ENCODE measurements at places on chromosomes 2 and 18. TPM values are rescaled to one million over a fixed set of nuclear protein-coding genes. Genes with fewer than 3 reads are reported as not detected.

CABYR gene
- total RNA-seq = 10.6 TPM

CHRND gene
- total RNA-seq = not detected

SERPINB11 gene
- total RNA-seq = not detected

PDE1A gene
- total RNA-seq = 0.26 TPM

ANTXR1 gene
- 0.86 TPM for total RNA-seq

GRCh38 chr2:101328474-101329007 is 20.0 kb upstream of the RNF149 start:
- H3K27ac ChIP-seq = no peak overlapping the region
- no peaks in the 10 kb centered on the region for H3K36me3 ChIP-seq
- H3K4me3 ChIP-seq = no peak overlapping the region
- H3K27me3 ChIP-seq = no peaks in the 10 kb centered on the region

DNA sequence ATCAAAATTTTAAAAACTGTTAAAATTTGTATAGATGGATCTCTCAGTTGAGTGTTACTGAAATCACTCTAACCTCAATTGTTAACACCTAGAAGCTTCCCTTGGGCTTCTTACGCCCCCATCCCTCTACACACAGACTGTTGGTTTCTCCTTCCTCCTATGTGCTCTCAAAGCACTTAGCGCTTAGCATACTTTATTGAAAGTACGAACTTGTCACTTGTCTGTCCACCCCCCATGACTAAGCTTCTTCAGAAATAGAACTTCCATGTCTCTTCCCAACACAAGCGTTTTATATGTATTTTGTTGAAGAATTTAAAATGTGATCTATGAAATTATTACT is 441 bp downstream of the MPHOSPH10 start:
- no peak overlapping the region for H3K4me3 ChIP-seq
- H3K36me3 ChIP-seq = peaks cover 13% of the 10 kb centered on the region
- DNase-seq = no peak
- H3K4me1 ChIP-seq = no peaks in the 10 kb centered on the region
- H3K27me3 ChIP-seq = no peaks in the 10 kb centered on the region

DNA sequence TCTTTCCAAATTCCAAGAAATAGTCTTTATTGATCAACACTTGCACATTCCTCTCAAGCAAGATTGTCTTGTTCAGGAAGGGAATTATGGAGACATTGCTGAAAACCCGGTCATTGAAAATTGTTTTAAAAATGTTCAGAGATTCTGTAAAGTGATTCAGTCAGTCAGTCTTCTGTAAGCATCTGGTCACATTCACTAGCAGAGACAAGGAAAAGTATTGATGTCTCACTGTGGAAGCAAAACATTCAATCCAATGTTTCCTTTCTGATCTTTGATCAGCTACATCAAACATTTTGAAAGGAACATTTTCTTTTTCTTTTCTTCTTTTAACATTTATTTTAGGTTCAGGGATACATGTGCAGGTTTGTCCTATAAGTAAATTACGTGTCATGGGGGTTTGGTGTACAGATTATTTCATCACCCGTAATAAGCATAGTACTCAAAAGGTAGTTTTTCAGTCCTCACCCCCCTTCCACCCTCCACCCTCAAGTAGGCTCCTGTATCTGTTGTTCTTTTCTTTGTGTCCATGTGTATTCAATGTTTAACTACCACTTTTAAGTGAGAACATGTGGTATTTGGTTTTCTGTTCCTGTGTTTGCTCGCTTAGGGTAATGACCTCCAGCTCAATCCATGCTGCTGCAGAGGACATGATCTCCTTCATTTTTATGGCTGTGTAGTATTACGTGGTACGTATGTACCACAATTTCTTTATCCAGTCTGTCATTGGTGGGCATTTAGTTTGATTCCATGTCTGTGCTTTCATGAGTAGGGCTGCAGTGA is 61.2 kb downstream of the CTNNA2 start:
- no peaks in the 10 kb centered on the region for H3K27me3 ChIP-seq
- H3K4me3 ChIP-seq = no peak overlapping the region
- no peak for DNase-seq

DNA sequence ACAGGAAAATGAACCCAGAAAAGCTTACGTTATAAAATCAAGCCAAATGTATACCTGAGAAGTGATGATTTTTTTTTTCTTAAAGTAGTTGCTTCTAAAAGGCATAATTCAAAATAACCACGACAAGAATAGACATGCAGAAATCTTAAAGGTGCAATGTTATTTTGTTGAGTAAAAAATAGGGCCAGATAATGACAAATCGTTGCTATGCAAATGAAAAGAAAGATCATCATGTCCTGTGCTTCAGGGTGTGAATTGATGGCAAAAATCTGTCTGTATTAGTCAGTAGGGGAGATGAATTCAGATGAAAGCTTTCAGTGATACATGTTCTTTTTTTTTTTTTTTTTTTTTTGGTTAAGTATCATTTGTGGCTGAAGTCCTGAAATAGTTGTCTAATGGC is 24.0 kb downstream of the LYPD6B start:
- DNase-seq = no peak
- H3K4me1 ChIP-seq = peaks cover 15% of the 10 kb centered on the region
- no peaks in the 10 kb centered on the region for H3K36me3 ChIP-seq
- H3K27ac ChIP-seq = no peak overlapping the region
- H3K4me3 ChIP-seq = no peak overlapping the region

- no peaks in the 10 kb centered on the region for H3K4me1 ChIP-seq
- H3K27ac ChIP-seq = no peak overlapping the region
- no peaks in the 10 kb centered on the region for H3K27me3 ChIP-seq
- no peaks in the 10 kb centered on the region for H3K36me3 ChIP-seq
These were observed 68.8 kb downstream of the SLC66A2 start for GRCh38 chr18:79882522-79883241.

DNA sequence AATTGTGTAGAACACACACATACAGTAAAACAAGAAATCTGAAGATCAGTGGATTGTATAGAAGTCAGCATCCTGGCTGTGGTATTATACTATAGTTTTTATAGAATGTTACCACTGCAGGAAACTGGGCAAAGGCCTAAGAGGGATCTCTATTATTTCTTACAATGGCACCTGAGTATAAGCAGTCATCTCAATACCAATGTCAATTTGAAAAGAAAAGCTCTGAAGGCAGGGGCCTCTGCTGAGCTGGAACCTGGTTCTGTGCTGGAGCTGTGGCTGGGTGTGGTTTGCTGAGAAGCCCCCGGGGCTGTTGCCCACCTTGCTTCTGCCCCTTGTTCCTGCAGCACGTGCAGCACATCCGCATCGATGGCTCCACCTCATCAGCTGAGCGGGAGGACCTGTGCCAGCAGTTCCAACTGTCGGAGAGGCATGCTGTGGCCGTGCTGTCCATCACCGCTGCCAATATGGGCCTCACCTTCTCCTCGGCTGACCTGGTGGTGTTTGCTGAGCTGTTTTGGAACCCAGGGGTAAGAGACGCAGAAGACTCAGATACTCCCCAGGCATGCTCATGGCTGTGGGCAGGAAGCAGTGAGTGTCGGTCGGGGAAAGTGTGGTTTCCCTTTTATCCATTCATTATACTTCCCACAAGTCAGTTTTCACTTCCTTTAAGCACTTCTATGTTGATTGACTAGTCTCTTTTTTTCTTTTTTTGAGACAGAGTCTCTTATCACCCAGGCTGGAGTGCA is 23.5 kb upstream of the RPL37A start:
- no peaks in the 10 kb centered on the region for H3K27me3 ChIP-seq
- DNase-seq = no peak
- no peak overlapping the region for H3K27ac ChIP-seq
- H3K4me3 ChIP-seq = no peak overlapping the region
- H3K36me3 ChIP-seq = peaks cover 5% of the 10 kb centered on the region
- H3K4me1 ChIP-seq = peaks cover 15% of the 10 kb centered on the region
